ENCODE measurements at places on chromosomes 4 and X.

DNA sequence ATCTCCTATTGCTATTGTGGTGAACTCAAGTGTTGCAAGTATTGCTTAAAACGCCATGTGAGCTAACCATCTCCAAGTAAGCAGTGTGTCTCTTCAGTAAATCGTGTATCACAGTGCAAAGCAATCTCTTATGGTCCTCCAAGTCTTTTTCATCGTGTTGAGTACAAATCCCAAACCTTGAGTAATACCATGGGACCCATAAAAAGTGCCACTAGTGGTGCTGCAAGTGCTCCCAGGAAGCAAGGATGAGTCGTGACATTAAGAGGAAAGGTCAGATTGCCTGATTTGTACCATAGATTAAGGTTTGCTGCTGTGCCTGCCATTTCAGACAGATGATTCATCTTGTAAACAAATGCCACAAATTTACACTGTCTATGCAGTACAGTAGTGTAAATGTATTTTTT, 66.9 kb upstream of the BMPR1B start:
- no peak for DNase-seq

DNA sequence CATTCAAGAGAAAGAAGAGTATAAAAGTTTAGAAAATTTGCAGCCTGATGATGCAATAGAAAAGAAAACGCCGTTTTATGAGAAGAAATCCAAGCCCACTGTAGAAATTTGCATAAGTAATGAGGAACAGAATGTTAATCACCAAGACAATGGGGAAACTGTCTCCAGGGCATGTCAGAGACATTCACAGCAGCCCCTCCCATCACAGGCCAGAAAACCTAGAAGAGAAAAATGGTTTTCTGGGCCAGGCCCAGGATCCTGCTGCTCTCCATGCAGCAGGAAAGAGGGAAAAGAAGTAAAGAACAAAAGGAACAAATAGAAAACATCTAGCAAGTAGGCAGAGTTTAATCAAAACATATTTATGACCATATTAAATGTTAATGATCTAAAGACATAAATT, 119.0 kb downstream of the ANKRD50 start:
- no peak for DNase-seq

GRCh38 chr4:16710198-16710597, 188.2 kb downstream of the LDB2 start:
- DNase-seq = no peak

- no peak for DNase-seq
Measured at GRCh38 chr4:105828074-105828473, 67.2 kb upstream of the NPNT start.

- no peak for DNase-seq
Measured at GRCh38 chr4:77804471-77804870, 14.7 kb downstream of the CNOT6L start.

DNA sequence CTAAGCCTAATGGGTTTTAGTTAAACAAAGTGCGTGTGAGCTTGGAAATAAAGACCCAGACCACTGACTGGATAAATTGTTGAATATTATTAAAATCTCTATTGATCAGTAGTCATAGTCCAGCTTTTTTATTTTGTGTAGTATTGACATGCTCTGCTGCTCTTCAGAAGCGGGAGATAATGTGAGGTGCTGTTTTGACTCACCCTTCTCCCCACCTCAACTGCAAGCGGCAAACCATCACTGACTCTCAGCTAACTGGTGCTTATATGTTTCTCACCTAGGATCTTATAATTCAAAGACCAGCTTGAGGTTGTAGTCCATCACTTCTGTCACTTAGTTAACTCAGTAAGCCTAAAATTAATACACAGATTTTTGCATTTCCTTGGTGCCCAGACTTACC, 72.2 kb downstream of the COMMD8 start:
- DNase-seq = no peak

GRCh38 chrX:103275947-103276567, 493 bp downstream of the TCEAL5 start:
- no peak for DNase-seq

DNA sequence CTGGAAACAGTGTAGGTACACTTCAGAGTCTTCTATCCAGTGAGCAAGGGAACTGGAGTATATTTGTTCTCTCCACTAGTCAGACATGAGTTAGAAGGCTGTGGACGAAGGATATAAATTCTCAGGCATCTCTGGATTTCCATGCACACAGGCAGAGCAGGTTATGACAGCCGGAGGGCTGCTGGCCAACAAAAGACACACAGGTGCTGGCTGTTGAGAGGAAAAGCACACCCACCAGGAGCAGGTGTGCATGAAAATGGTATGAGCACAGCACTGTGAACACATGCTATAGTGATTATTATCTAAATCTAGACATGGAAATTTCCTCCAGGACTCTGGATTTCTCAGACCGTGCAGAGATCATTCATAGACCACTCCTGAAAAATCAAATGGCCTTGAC, 444.7 kb upstream of the RPS6KA3 start:
- no peak for DNase-seq

DNA sequence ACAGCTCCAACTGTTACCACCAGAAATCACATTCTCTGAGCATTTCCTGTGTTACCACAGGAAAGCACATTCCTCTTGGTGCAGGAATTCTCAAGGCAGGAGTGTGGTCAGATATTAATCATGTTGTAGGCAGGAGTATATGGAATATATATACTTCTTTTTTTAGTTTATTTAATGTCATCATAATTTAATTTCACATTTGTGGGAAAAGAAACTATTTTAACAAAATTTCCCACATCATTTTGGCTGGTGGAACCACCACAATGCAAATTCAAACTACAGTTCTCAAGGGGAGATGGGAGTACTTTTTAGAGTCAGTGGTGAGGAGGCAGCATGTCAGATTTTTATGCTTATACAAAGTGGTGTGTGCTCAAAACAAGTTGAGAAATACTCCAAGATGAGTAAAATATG, 139.0 kb downstream of the ATP10D start:
- DNase-seq = no peak

GRCh38 chr4:5629542-5629941, 78.8 kb downstream of the EVC2 start:
- no peak for DNase-seq

DNA sequence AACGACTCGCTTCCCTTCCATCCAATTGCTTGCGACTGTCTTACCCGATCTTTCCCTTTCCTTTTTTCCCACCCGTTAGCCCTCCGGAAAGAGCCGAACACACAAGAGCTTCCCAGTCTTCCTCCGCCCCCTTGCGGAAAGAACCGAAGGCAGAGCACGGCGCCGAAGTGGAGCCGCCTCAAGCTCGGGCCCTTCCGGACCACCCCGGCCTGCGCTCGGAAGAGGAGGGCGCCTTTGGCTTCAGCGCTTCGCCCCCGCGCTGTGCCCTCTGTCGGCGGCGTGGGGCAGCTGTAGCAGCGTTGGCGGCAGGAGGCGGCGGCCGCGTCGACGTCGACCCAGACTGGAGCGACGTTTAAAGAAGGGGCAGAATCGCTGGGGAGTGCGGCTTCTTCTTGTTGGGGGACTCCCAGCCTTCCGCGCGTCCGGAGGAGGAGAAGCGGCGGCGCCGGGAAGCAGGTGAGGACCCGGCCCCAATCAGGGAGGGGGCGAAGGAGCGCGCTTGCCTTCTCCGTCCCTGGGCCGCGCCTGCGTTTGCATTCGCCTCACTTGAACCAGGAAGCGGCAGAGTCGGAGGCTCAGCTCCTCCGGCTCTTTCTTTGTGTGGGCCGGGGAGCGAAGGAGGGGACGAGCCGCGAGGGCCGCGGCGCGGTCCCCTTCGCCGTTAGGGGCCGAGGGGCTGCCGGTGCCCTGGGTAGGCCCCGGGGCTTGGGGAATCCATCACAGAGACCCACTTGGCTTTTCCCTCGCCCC, at the start of gene ZBTB33:
Gene ZBTB33, plus strand, starts transcription at position 291 of the 750 bp plus-strand sequence. CDS start 2,604 bp downstream, outside the sequence.
- DNase-seq = peak; percentile 86

- DNase-seq = no peak
Measured at GRCh38 chrX:38371641-38372040, 19.2 kb downstream of the OTC start.

GRCh38 chr4:71828470-71828869, 44.6 kb upstream of the GC start:
- no peak for DNase-seq

Data from RWPE1 (cell line).